ENCODE measurements at places on chromosomes 3 and 15.
A peak's percentile ranks its signal among the peaks of the same experiment; 100 is the strongest.

GRCh38 chr15:74656935-74657535 lies 38.8 kb downstream of the EDC3 start:
- no peak for DNase-seq

GRCh38 chr3:141239511-141240281 lies 8.1 kb downstream of the PXYLP1 start:
- DNase-seq = no peak

GRCh38 chr3:171700157-171700556 lies 110.1 kb downstream of the PLD1 start:
- no peak for DNase-seq

DNA sequence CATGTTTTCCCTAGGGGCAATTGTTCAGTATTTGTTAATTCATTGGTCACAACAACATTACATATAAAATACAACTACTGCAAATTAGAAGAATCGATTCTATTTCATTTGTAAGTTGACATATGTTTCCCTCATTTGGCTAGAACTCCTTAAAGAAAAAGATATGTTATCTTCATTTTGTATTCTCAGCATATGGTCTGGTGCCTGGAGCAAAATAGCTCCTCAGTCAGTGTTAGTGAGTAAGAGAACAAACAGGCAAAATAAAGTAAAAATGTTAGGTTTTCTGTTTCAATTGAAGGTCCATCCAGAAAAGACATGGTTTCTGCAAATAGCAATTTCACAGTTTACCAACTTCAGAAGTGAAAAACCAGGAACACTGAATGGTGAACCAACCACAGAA lies 1343.1 kb downstream of the ROBO1 start:
- no peak for DNase-seq

DNA sequence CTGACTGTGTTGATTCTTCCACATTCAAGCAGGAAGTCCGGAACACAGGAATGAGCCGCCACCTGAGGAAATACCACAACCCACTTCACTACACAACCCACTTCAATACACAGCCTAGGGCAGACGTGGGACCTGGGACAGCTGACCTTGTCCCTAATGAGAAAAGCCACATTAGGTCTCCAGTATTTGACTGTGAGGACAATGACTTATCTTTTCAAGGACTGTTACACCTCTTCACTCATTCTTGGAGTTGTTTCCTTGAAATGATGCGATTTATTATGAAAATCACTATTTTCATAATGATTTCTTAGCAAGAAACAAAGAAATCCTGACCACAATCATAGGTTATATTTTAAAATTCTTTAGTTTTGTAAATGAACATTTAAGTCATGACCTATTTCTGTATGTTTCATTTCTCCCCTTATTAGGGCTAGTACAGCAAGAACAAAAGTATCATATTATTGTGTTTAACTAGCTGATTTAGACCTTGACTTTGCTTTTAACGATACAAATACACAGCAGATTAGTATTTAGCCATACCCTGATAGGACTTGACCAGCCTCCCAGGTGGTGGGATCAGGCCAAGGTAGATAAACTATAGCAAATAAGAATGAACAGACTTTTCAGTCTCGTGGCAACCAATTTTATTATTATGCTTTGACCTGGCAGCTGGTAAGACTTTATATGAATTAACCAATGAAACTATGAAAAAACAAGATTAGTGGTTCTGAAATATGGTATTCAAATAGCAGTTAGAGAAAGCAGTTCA lies 6.0 kb downstream of the RAB27A start:
- no peak for DNase-seq

DNA sequence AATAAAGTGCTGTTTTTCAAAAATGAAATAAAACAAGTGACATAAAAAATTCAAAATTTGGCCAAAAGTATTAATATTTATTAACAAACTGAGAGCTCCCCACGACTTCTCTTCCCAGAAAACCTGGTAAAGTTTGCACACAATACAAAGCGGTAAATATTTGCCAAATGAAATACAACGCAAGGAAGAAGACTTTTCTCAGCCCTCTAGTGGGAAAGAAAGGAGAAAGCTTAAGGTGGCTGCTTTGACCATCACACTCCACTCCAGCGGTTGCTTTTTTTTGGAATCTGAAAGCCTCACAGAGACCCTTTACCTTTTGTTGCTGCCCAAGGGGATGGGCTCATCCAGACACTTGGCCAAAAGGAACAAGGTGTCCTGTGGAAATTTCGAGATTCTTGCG lies 1.1 kb upstream of the GK5 start:
- DNase-seq = no peak

- no peak for DNase-seq
Measured at GRCh38 chr15:66933932-66934867, 131.2 kb upstream of the SMAD3 start.

GRCh38 chr15:100844778-100845177 lies 34.9 kb upstream of the ALDH1A3 start:
- DNase-seq = no peak

- DNase-seq = no peak
Measured at GRCh38 chr3:171933441-171933840, 90.3 kb downstream of the TMEM212 start.

DNA sequence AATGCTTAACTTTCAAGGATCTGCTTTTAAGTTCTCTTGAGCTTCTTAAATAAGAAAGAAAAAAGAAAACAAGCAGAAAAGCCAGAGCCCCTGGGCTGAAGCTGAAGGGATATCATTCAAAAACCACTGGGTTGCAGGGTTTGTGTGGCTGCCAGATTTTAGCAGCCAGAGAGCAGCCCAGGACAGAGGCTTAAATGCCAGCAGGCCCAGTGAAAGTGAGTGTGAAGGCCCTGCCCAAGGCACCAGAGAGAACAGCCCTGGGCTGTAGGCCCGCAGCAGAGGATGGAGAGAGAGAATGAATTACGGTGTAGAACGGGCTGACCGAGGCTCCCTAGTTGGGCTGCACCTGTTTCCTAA lies 106.3 kb upstream of the BOC start:
- no peak for DNase-seq

- peak; percentile 79 for DNase-seq
Measured at GRCh38 chr15:87032295-87032694, 952.6 kb downstream of the AGBL1 start.

DNA sequence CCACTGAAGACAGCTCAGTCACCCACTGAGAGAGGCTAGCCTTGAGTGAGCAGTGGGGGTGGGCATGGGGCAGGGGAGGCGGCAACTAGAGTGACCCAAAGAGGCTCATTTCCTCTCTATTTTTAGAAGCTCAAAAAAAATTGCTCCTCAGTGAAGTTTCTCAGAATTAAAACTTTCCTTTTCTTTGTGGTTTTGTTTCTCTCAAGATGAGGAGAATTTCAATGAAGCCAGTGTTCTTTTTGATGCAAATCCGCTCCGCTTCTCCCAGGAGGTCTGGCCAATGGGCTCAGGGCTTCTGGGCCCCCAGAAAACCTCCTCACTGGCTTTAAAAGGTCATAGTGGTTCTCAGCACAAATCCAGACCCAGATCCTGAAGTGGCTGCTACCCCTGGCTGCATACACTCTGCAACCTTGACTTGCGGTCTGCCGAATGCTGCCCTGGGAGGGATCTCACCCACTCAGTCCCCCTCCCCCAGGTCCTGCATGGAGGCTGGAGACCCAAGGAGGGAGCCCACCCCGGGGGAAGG lies at the start of gene ACSBG1:
ACSBG1 (minus strand) TSS at position 51 of the 526 bp plus-strand sequence. CDS start 64 bp downstream, outside the sequence.
- no peak for DNase-seq

DNA sequence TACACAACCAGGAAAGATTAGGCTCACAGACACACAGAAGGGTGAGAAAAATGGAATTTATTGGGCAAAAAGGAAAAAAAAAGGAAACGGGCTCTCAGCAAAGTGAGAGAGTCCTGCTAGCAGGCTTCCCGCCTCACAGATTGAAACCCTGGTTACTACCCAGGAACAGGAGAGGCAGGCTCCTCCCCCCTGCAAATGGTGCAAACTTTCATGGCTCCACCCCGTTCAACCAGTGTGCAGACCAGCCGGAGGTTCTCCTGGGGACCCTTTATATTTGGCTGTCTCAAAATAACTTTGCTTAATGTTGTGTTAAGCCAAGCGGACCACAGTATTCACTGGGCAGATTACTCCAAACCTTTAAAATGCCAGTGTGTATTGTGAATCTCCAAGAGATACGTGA lies 40.3 kb downstream of the IL1RAP start:
- DNase-seq = no peak

DNA sequence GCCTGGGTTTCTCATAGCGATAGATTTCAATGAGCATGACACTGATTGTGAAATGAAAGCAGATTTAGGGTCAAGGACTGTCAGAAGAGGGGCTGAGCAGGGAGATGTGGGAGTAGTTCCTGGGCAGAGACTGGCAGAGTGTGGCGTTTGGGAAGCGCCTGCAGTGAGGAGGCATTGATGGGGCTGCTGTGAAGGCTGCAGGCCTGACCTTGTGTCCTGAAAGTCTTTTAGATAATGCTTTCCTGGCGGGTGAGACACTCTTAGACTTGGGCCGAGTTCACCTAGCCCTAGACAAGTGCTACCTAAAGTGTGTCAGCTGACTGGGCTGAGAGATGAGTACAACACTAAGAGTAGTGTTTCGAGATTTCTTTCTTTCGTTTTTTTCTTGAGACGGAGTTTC lies 20.7 kb downstream of the USP13 start:
- DNase-seq = no peak

GRCh38 chr3:144127700-144128099 lies 156.1 kb downstream of the DIPK2A start:
- peak; percentile 89 for DNase-seq

DNA sequence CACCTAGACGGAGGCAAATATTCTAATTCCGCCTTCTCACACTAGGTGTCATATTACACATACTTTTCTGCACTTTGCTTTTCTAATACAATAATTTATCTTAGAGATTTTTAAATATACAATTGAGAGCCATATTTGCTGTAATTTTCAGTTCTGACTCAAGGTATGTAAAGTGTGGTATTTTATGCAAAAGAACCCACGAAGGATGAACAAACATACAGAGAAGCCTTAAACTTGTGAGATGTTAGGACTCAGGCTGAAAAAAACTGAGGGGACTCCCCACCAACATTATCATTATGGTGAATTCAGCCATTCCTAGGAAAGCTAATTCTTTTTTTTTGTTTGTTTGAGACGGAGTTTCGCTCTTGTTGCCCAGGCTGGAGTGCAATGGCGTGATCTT lies 9.6 kb downstream of the ZBTB11 start:
- DNase-seq = no peak

DNA sequence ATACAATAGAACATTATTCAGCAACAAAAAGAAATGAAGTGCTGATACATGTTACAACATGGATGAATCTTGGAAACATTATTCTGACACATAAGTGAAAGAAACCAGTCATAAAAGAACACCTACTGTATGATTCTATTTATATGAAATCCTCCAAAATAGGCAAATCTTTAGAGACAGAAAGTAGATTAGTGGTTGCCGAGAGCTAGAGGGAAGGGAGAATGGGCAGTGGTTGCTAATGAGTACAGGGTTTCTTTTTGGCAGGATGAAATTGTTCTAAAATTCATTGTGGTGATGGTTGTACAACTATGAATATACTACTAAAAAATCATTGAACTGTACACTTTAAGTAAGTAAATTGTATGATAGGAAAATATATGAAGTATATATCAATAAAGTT lies 6.3 kb upstream of the LRRC58 start:
- DNase-seq = no peak

DNA sequence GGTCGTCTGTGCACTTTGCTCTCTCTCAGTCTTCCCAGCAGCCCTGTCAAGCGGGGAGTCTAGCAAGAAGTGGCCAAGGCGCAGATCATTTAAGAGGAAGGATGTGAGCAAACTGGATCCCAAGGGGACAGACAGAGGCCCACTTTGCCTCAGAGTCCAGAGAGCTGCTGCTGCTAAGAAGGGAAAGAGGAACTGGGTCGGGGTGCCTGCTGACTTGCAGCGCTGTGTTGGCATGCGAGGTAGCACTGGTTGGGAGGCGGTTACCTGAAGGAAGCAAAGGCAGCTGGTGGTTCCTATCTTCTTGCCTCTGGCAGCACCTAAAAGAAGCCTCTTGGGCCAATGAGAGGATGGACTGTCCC lies 28.1 kb downstream of the SMAD3 start:
- DNase-seq = no peak

DNA sequence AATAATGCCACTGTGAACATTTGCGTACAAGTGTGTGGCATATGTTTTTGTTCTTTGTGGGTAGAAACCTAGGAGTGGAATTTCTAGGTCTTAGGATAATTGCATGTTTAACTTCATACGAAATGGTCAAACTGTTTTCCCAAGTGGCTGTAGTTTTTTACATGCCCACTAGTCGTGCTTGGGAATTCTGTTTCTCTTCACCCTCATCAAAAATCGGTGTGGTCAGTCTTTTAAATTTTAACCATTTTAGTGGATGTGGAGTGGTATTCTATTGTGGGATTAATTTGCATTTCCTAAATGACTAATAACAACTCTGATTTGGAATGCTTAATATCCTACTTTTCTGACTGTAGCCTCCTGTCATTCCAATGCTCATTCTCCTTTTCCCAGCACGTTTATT lies 27.6 kb downstream of the ZFAND6 start:
- no peak for DNase-seq

DNA sequence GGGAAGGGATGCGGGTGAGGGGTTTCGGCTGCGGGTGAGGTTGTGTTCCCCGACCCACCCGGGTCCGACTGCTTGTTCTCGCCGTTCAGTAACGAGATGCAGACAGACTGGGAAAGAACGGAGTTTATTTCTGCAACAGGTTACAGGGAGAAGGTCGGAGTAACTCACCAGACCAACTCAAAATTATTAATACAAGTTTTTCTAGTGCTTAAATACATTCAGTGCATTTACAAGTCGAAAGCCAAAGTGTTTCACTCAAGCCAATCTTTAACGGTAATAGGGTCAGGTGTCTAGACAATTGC lies 492 bp upstream of the HIGD1A start:
- DNase-seq = no peak

GRCh38 chr3:179961703-179962078 lies 75.0 kb downstream of the PEX5L start:
- DNase-seq = no peak

DNA sequence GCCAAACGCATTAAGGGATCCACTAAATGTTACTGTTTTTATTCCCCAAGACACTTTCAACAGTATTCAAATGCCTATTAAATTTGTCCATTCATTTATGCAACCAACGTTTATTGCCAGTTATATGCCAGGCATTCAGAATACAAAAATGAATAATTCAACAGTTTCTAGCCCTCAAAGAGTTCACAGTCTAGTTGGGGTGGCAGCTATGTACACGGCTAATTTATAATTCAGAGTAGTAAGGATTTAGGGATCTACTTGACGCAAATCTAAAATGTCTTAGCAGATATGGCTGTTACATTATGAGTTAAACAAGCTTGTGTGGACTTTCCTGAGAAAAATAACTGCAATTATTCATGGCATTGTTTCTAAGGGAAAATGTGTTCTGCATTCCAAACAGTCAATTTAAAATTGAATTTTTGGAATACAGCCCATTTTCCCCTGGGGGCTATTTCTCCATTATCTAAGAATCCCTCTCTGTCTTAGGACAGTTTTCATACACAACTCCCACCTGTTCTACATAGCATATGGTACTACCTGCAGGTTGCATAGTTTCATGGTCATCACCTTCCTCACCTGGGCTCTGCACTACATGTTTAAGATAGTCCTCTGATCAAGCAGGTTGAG lies 11.5 kb upstream of the MSL2 start:
- no peak for DNase-seq

All from epithelial cell of esophagus (primary cell).